ELR (cell line): ENCODE measurements at places on chromosomes 6 and 20.

- no peak for DNase-seq
These were observed 30.0 kb downstream of the RAET1L start for GRCh38 chr6:149995235-149995750.

DNA sequence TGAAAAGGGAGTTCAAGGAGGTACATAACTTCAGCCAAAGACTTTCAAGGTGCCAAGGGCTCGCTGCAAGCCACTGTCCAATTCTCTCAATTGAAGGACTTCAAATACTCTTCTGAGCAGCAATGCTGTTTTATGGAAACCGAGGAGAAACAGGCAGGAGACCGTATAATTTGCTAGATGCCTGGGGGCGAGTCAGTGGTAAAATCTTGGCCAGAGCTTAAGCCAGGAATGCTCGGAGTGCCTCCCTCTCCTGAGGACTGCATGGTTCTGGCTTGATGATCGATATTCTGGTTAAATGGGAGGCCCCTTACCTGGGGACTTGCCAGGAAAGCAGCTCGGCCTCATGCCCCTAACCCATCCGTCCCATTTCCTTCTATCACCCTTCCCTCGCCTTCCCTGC is 35.8 kb upstream of the NOP56 start:
- no peak for DNase-seq

DNA sequence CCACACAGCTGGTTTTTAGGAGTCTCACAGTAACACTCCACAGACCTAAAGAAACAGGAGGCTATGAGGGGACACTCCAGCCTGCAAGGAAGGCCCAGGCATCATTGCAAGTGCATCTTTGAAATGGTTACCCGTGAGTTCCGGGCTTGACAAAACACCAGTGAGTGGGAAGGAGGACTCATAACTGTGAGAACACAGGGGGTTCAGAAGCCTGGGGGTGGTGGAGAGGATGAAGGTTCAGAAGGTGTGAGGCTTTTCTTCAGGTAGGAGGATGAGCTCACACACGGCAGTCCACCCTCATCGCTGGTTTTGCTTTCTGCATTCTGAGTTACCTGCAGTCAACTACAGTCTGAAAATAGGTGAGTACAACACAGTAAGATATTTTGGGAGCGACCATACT is 39.9 kb downstream of the MAP7 start:
- no peak for DNase-seq

DNA sequence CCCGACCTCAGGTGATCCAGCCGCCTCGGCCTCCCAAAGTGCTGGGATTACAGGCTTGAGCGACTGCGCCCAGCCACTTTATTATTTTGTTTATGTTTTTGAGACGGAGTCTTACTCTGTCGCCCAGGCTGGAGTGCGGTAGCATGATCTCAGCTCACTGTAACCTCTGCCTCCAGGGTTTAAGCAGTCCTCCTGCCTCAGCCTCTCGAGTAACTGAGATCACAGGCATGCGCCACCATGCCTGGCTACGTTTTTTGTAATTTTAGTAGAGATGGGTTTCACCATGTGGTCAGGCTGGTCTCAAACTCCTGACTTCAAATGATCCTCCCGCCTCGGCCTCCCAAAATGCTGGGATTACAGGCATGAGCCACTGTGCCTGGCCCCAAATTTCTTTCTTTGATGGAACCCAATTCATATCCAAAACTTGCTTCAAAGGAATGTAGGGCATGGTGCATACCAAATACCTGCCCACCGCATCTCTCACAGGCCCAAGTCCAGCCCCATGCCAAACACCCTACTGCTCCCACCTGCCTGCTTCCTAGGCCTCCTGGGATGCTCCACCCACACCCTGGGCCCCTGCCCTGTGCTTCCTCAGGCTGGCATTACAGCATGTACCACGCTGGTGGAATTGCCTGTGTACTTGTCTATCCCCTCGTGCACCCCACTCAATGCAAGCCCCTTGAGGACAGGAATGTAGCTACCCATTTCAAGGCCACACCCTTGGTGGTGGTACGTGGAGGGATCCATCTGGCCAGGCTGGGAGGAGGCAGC is 4.9 kb upstream of the HMGA1 start:
- DNase-seq = no peak

GRCh38 chr6:117272032-117272866 is 6.9 kb downstream of the VGLL2 start:
- no peak for DNase-seq

DNA sequence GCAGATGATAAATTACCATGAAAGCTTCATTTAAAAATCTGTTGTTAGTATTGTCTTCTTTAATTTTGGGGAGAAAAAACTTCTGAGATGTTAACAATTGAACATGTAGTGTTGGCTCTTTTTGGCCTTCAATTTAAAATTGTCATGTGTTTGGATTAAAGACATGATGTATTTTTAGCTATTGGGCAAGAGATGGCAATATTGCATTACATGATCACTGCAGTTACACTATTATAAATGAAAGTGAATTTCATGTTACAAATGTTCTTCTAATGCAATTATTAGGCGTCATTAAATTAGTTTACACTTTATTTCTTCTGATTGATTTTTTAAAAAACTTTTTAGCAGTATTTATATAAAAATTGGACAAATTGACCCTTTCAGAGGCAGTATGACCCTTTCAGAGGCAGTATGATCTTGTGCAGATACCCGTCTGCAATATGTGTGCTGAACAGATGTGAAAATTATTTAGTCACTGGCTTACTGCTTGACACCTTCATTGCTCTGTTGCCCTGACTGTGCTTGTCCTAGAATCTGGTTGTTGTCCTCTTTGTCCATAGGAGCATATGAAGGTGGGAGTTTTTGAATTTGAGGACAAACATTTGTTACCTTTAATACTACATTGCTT is 25.8 kb downstream of the CDKAL1 start:
- DNase-seq = no peak

GRCh38 chr20:58084566-58084965 is 143.9 kb downstream of the ANKRD60 start:
- no peak for DNase-seq

GRCh38 chr20:11103866-11104265 is 430.1 kb upstream of the JAG1 start:
- no peak for DNase-seq

DNA sequence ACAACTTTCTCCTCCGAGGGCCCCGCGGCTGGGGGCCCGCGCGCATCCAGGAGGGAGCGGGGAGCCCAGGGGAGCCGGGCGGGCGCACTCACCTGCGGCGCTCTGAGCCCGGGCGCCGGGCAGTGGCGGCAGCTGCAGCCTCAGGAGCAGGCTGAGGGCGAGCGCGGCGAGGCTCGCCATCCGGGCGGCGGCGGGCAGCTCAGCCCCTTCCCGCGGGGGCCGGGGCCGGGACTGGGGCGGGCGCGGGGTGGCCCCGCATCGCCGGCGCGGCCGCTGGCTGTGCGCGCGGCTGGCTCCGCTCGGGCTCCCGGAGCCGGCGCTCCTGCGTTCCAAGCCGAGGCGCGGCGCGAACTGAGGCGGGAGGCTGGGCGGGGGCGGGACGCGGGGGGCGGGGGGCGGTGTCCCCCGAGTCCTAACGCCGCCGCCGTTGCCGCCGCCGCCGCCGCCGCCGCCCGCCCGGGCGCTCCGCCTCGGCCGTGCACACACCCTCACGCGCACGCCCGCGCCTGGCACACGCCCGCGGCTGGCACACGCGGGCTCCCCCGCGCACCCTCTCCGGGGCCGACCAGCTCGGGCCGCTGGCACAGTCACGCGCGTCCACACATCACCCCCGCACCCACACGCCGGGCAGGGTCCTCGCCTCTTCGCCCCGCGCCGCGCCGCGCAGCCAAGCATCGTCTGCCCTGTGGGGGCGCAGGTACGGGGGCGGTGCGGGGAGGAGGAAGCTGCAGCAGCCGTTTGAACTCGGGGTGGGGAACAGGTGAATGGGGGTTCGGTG is at the start of gene PTPRT:
Gene PTPRT (minus strand): TSS at position 353 of the 778 bp plus-strand sequence. CDS start 173 bp downstream, at position 180.
- DNase-seq = no peak

- no peak for DNase-seq
These were observed 87.5 kb downstream of the RALGAPA2 start for GRCh38 chr20:20624914-20625313.

DNA sequence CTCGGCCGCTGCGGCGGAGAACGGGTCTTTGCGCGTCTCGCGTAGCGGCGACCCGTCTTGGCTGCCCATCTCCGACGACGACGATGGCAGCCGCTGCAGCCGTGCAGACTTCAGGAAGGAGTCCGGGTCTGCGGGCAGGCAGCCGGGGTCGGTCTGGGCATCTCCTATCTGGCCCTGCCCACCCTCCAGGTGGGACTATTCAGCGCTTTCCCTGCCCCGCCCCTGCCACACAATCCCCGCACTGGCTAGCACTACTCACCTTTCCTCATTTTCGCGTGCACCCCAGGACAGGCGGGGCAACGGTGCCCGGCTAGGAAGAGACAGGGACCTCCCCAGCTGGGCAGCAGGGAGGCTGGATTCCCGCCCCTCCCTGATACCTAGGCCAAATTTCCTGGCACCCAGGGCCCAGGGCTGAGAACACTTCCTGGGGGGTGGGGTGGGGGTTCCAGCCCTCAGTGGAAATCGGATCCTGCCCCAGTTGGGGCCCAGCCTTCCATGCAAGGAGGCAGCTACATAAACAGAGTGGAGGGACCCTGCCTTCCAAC is 9.2 kb downstream of the GGT7 start:
- DNase-seq = no peak

- DNase-seq = no peak
These were observed 29.0 kb downstream of the KCNG1 start for GRCh38 chr20:50993876-50994275.

GRCh38 chr20:21352703-21353102 is 44.6 kb downstream of the NKX2-4 start:
- peak; percentile 59 for DNase-seq

DNA sequence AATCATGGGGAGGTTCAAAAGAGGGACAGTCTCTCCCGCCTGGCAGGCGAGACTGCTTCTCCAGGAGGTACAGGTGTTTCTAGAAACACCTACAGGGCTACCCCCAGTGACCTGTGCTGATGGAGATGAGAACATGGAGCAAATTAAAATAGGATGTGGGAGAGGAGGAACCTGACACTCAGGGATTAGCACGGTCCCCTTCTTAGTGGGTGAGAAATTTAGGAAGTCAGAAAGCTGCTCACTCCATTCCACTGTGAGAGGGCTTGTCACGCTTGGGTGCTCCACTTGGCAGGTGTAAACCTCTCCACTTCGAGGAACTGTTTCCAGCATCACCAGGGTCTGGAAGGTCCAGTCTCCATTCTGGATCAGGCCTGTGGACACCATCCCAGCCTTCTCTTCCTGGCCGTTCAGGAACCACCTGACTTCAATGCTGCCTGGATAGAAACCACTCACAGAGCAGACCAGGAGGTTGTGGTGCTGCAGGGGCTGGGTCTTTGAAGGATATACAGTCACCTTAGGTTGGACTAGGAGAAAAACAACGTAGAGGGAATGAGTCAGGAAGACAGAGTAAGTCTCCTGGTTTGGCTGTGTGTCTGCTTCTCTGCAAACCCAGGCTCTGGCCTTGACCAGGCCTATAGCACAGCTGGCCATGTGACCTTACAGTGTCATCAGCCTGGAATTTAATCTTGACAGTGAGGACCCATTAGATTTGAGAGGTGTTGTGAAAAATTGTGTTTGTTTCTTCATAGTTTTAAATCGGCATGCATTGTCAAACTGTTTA is 8.1 kb downstream of the HLA-DRB1 start:
- DNase-seq = no peak

DNA sequence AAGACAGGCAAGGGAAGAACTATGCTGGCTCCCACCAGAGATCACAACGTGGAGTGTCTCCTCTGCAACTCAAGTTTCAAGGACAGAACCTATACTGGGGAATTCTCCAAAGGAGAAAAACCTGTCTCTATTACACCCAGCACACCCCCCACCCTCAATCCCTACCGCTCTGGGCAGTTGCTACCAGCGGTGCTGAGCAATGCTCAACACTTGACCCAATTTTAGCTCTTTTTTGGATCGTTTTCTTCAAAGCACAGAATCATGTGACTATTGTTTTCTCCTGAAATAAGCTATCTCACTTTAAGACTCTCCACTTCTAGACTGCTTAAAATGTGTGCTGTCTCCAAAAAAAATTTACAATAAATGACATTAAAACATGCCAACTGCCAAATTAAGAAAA is 23.3 kb downstream of the MAP7 start:
- DNase-seq = no peak

DNA sequence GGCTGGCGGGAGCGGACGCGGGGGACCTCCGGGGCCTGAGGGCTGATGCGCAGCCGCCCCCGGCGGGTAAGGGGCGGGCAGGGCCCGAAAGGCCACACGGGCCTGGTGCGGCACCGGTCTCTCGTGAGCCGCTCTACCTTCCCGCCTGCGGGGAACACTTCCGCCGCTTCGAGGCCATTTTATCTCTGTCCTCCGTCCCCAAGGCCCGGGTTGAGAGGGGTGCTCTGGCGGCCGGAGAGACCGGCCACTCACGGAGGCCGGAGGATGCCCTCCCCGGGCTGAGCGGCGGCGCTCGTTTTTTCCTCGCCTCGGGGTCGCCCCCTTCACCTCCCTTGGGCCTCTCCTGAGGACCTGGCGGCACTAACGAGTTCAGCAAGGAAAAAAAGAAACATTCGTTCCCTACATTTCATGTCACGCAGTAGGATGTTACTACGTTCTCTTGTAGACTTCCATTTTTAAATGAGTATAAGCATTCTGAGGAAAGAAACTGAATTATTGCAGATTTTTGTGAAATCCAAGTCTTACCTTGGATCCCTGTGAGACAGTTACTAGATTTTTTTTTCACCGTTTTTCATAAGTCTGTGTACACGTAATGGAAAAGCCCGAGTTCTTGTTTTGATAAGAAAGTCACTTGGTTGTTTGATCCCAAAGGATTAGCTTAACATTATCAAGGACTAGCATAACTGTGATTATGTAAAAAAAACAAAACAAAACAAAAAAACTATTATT is 575 bp downstream of the WTAP start:
- DNase-seq = peak; percentile 56

GRCh38 chr6:156336089-156336488 is 441.1 kb upstream of the ARID1B start:
- DNase-seq = no peak

GRCh38 chr6:148396411-148396810 is 53.8 kb downstream of the SASH1 start:
- DNase-seq = no peak

GRCh38 chr6:28657769-28658465 is 132.2 kb downstream of the GPX5 start:
- peak; percentile 79 for DNase-seq

DNA sequence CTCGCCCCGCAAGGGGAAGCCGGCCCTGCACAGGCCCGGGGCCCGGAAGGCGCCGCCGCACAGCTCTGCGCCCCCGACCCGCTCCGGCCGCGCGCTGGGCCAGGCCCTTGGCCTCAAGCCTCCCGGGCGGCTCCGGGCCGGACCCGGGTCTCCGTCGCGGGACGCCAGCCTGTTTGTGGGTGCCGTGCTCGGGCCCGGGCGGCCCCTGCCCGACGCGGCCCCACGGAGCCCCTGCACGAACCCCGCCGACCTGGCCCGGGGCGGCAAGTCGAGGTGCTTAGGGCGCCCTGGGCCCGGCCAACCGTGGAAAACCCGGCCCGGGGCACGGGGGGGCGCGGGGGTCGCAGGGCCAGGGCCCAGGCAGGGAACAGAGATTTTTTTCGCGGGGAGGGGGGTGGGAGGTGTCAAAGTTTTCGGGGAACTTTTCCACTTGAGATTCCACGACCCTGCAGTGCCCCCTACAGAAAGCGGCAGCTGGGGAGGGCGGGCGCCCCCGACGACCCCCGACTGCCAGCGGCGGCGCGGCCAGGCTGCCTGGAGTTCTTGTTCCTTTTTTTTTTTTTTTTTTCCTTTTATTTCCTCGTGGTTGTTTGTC is 805 bp upstream of the STX16 start:
- peak; percentile 43 for DNase-seq

- no peak for DNase-seq
These were observed 53.1 kb downstream of the SCAF8 start for GRCh38 chr6:154786144-154786868.

GRCh38 chr6:148044921-148045320 is 297.7 kb upstream of the SASH1 start:
- DNase-seq = no peak

- DNase-seq = peak; percentile 93
These were observed 66.7 kb downstream of the FAM229B start for GRCh38 chr6:112153926-112154607.
